ENCODE measurements at places on chromosomes 16 and 17. TPM values are rescaled to one million over a fixed set of nuclear protein-coding genes. Genes with fewer than 3 reads are reported as not detected.
A peak's percentile ranks its signal among the peaks of the same experiment; 100 is the strongest.

GRCh38 chr16:73750639-73751038 lies 546.0 kb upstream of the PSMD7 start:
- peaks cover 2% of the 10 kb centered on the region for H3K36me3 ChIP-seq
- DNase-seq = no peak
- H3K4me1 ChIP-seq = no peaks in the 10 kb centered on the region
- H3K27ac ChIP-seq = no peak overlapping the region

GRCh38 chr17:47315451-47316266 lies 8.1 kb upstream of the EFCAB13 start:
- DNase-seq = no peak
- H3K4me3 ChIP-seq = no peak overlapping the region
- no peak overlapping the region for H3K27ac ChIP-seq
- peaks cover 2% of the 10 kb centered on the region for H3K4me1 ChIP-seq

DNA sequence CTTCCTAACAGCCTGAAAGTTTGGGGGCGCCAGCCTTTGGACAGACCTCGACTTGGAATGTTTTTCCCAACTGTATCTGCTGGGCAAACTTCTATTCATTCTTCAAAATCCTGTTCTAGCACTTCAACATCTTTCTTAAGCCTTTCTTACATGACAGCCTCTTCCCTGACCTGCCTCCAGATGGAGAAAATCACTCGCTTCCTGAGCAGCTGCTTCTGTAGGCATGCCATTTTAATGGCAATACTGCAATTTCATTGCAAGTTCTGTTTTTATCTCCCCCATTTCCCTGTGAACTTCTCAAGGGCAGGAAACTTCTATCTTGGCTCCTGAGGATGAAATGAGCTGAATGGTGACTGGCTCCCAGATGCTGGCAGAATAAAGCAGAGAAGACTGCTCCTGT lies 128.8 kb upstream of the ASIC2 start:
- H3K4me3 ChIP-seq = no peak overlapping the region
- H3K27ac ChIP-seq = no peak overlapping the region
- no peak for DNase-seq
- peaks cover 11% of the 10 kb centered on the region for H3K27me3 ChIP-seq

DNA sequence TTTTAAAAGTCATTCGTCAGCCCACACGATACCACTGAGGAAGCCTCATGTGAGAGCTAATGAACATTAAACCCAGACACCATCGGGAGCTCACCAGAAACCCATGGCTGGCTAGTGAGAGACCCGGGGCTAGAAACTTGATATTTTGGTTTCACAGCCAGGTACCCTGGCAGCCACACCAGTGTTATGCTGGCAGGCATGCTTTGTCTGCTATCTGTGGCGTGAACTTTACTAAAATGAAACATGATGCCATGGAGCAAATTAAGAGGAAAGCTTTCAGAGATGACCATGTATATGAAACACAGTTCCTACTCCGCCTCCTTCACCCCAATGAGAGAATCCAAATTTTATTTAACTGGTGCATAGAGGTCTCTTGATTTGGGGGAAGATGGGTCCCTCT lies 291.2 kb downstream of the IRX3 start:
- no peaks in the 10 kb centered on the region for H3K27me3 ChIP-seq
- no peak overlapping the region for H3K4me3 ChIP-seq
- peaks cover 7% of the 10 kb centered on the region for H3K36me3 ChIP-seq
- no peak for DNase-seq
- H3K4me1 ChIP-seq = peaks cover 12% of the 10 kb centered on the region
- H3K27ac ChIP-seq = no peak overlapping the region

DNA sequence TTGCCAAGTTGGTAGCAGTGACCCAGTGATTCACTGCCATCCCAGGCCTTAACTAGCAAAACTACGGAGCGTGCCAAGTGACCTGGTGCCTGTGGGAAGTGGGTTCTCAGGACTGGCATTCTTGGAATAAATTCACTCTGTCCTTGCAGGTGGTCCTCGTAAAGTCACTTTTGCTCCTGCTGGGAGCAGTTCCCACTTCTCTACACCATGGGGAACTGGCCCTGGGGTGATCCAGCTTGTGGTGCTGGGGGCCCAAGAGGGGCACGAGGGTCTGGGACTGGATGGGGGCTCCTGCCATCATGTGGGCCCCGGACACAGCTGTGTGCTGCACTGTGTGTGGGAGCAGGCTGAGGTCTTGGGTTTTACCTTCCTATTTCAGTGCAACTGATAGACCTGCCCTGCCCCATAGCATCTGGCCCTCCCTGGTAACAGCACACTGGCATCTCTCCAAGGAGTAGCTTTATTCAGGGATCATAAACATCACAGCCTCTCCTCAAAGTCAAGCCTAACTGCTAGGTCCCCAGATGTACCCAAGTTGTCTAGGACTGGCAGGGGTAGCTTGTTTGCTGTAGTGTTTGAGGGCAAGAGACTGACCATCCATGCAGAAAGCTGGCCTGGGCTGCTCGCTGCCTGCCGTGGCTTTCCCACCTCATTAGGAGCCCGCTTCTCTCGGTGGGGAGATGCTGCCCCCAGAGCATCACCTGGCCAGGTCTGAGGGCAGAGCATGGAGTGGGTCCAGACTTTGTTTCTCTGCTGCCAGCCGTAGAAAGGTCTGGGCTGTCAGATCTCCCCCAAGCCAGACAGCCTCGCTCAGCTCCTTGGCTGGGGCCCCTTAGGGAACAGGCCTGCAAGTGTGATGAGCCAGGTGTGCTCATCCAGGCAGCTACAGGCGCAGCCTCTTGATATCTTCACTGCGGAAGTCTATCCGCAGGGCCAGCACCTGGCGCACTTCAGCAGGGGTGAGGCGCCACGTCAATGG lies 26.0 kb downstream of the FCSK start:
- peaks cover 26% of the 10 kb centered on the region for H3K4me1 ChIP-seq
- H3K4me3 ChIP-seq = no peak overlapping the region
- peaks cover 2% of the 10 kb centered on the region for H3K36me3 ChIP-seq
- H3K27me3 ChIP-seq = no peaks in the 10 kb centered on the region
- no peak for DNase-seq

- peaks cover 48% of the 10 kb centered on the region for H3K4me1 ChIP-seq
- H3K27me3 ChIP-seq = no peaks in the 10 kb centered on the region
- peak within 1 kb of the TSS; percentile 94 for H3K4me3 ChIP-seq
- H3K27ac ChIP-seq = peak within 1 kb of the TSS; percentile 97
- DNase-seq = peak; percentile 93
These were observed at the start of gene APOBR for GRCh38 chr16:28494121-28494851. APOBR (plus strand) TSS chr16:28494643; CDS start chr16:28494682, 39 bp downstream.

- no peak overlapping the region for H3K27ac ChIP-seq
- no peaks in the 10 kb centered on the region for H3K36me3 ChIP-seq
- H3K4me1 ChIP-seq = no peaks in the 10 kb centered on the region
- peaks cover 18% of the 10 kb centered on the region for H3K27me3 ChIP-seq
- no peak overlapping the region for H3K4me3 ChIP-seq
- no peak for DNase-seq
These were observed 387.5 kb downstream of the UTP18 start for GRCh38 chr17:51647826-51648225.

DNA sequence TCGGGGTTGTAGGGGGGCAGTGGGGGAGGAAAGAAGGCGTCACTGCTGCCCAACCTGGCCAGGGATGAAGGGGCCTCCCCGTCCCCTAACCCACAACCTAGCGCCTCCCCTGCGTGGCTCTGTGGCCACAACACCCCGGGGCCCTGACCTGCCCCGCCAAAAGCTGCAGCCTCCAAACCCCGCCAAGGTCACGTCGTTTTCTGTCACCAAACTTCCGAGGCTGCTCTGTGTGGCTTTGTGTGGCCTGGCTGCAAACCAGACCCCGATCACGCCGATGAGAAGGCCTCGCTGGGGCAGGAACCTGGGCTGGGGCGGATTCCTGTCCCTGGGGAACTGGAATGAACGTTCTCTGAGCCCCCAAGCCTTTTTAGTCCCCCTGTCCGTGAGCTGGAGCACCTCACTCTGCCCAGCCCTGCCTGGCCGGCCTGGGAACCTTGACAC lies 30.5 kb upstream of the CIBAR2 start:
- peaks cover 20% of the 10 kb centered on the region for H3K27me3 ChIP-seq
- no peak overlapping the region for H3K4me3 ChIP-seq
- no peaks in the 10 kb centered on the region for H3K36me3 ChIP-seq
- no peak for DNase-seq
- H3K4me1 ChIP-seq = peaks cover 10% of the 10 kb centered on the region

DNA sequence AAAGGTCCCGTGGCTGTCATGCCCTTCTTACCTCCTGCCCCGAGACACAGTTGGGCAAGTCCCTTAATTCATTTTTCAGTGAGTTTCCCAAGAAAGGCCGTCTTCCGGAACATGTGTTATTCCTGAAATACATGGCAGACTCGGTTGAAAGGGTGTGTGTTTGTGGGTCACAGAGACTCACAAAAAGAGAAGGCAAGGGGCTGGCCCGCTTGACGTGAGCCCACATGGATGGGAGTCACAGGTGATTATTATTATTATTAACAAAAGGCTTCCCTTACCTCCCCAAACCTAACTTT lies 34.1 kb upstream of the CCR7 start:
- H3K36me3 ChIP-seq = peaks cover 21% of the 10 kb centered on the region
- H3K27me3 ChIP-seq = no peaks in the 10 kb centered on the region
- peak overlapping the region; percentile 65 for H3K4me3 ChIP-seq
- peak overlapping the region; percentile 97 for H3K27ac ChIP-seq
- H3K4me1 ChIP-seq = peaks cover 97% of the 10 kb centered on the region
- DNase-seq = no peak

- no peak overlapping the region for H3K4me3 ChIP-seq
- no peak for DNase-seq
- no peak overlapping the region for H3K27ac ChIP-seq
These were observed 7.0 kb downstream of the DOC2A start for GRCh38 chr16:30003670-30004423.

DNA sequence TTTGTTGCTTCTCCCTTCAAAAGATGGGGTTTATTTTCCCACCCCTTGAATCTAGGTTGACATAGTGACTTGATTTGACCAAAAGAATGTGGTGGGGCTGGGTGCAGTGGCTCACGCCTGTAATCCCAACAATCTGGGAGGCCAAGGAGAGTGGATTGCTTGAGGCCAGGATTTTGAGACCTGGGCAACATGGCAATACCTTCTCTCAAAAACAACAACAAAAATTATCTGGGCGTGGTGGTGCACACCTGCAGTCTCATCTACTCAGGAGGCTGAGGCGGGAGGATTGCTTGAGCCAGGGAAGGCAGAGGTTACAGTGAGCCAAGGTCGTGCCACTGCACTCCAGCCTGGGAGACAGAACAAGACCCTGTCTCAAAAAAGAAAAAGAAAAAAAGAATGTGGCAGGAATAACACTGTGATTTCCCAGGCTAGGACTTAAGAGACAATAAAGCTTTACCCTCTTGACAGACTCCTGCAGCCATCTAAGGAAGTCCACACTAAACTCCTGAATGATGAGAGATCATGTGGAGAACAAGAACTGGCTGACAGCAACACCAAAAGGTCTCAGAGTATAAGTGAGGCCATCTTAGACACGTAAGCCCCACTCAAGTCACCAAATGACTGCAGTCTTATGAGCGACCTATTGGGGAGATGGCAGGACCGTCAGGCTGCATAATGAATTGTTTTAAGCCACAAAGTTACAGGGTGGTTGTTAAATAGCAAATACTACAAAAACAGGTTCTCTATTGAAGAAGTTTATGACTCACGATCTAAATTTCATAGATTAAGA lies 37.0 kb downstream of the FBXL20 start:
- H3K27me3 ChIP-seq = no peaks in the 10 kb centered on the region
- H3K36me3 ChIP-seq = no peaks in the 10 kb centered on the region
- no peak overlapping the region for H3K4me3 ChIP-seq
- no peak overlapping the region for H3K27ac ChIP-seq

The KREMEN2 gene
- total RNA-seq = not detected

The MYLK3 gene
- total RNA-seq = 0.05 TPM

The CRYBA1 gene
- total RNA-seq = not detected
